Hepatic stellate cell (primary cell): ENCODE measurements at places on chromosomes 2 and 18.

GRCh38 chr18:49811151-49811938, 2.0 kb downstream of the ACAA2 start:
- DNase-seq = no peak

GRCh38 chr2:111705239-111705638, 178.8 kb downstream of the ANAPC1 start:
- DNase-seq = no peak

DNA sequence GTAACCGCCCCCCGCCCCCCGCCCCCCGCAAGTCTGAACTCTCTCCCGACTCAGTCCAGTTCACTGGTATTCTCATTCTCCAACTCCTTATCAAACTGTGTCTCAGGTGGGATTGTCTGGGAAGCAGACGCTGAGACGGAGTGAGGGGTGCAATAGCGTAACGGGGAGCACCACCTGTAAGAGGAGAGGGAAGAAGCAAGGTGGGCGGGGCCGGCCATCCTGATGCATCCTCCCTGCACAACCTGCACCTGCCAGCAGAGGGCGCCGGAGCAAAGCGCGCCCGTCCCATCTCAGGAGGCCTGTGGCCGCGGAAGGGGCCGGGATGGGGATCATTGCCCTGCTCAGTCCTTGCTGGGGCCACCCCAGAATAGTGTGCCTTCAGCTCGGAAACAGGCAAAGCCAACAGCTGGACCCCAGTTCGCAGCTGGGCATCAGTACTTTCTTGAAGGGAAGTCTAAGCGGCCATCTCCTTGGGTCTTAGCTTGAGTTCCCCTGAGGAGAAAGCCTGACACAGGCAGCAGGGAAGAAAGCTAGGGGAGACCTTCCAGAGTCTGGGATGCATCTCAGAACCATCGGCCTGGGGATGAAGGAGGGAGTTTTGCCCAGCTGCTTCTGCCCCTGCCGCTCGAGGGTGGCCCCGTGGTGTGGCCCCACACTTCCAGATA, 208.0 kb downstream of the TFCP2L1 start:
- DNase-seq = no peak

GRCh38 chr2:104855221-104856085, 1.5 kb downstream of the POU3F3 start:
- no peak for DNase-seq

GRCh38 chr18:43159926-43160325, 44.4 kb upstream of the RIT2 start:
- no peak for DNase-seq

- DNase-seq = no peak
Measured at GRCh38 chr2:186852508-186852907, 3.5 kb upstream of the ZSWIM2 start.

GRCh38 chr2:70480468-70480867, 73.2 kb downstream of the TGFA start:
- no peak for DNase-seq

DNA sequence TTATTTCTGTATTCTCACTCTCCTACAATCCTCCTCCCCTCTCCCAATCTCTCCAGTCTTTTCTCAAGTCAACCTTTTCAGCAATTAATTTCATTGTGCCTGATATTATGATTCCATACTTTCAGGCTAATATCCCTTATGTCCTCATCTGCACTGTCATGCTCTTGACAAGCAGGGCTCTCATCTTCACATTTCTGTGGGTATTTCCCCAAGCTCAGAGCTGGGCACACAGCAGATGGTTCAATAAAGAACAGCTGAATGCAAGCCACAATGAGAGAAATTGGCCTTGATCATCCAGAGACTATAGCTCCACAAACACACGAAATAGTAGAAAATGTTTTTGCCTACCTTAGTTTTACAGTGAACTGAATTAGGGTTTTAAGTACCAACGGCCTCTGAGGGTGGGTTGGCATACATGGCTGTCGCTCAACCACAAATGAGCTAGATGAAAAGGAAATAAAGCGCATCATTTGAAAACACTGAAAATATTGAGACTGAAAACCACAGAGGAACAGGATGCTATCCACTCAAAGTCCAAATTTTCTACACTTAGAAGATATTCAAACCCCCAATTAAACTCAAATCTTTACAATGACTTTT, 47.5 kb upstream of the STAT1 start:
- no peak for DNase-seq

- DNase-seq = no peak
Measured at GRCh38 chr2:38284971-38285370, 92.1 kb downstream of the ATL2 start.

- no peak for DNase-seq
Measured at GRCh38 chr18:37742436-37742835, 176.8 kb upstream of the CELF4 start.

GRCh38 chr2:200431996-200432705, 77.7 kb downstream of the KCTD18 start:
- DNase-seq = no peak

DNA sequence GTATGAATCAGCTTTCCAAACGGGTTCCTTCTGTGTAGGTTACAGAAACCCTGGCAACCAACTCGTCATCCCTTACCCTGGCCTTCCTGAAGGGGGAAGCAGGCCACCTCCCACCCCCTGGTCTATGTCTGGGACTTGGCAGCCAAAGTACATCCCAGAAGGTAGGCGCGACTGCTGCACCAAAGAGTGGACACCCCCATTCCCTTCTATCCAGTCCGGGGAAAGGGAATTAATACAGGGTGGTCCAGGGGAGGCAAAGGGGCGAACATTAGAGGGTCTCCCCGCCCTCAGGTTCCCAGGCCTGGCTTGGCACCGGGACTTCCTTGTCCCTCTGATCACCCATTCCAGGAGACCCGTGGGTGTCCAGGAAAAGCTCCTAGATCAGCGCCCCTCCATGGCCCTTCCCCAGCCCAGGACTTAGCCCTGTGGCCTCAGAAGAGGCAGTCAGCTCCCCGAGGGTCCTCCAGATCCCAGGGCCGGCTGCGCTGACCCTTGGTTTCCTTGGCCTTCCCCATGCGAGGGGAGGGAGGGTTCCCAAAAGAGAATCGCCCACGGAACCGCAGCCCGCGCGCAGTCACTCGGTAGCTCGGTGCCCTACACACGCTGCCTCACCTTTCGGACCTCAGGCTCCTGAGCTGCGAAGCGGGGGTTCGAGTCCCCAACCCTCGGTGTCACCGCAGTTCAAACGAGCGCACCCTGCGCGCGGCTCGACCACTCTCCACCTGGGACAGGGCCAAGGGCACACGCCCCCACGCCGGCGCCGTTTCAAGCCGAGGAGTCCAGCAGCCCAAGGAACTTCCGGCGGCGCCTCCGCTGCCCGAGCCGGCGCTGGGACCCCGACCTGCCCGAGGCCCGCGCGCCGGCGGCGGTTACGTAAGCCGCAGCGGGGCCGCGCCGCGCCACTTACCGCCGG, at the start of gene PER2:
Gene PER2, minus strand, starts transcription at position 874 of the 913 bp plus-strand sequence. CDS start 10,674 bp downstream, outside the sequence.
- peak; percentile 90 for DNase-seq

DNA sequence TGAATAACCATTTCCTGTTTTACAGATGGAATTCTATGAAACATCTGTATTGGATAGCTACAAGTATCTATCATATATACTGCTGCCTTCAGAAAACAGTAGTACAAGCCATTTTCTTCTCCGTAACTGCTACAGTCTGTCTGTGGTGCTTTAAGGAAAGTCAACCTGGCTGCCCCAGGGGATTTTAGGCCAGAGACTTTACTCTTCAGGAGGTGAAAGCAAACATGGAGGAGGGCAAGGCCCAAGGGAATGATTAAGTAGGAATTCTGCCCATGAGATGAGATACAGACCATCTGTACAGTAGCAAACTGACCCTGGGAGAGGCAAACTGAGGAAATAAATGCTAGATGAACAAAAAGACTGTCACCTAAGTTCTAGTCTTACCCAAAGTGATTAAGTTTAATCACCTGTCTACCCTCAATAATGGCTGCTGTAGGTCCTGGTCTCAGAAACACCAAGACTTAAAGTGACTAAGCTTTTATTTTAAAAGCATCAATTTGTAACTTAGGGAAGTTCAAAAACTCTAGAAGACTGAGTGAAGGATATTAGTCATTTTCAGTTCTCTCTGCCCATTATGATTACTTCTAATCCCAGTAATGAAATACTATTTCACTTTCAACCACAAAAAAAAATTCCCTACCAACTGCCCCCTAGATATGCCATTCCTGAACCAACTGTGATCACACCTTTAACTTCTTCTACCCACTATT, 14.8 kb downstream of the MBD2 start:
- DNase-seq = no peak

- DNase-seq = peak; percentile 86
Measured at GRCh38 chr2:62266433-62267038, 70.6 kb downstream of the B3GNT2 start.

DNA sequence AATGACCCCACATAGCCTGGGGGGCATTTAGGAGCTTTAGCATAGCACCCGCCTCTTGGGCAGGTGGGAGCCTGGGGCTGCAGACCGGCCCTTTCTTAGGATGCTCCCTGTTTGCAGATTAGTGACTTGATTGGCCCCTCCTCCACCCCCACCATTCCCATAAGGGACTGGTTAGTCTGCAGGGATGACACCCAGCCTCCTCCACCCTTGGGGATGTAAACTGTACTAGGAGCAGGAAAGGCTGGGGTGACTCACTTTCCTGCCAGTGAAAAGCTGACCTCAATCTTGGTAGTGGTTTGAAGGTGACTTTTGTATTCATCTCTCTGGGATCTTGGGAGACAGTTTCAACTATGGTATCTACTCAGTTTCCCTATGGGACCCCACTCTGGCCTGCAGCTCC, 24.2 kb downstream of the CTIF start:
- DNase-seq = peak; percentile 83

- no peak for DNase-seq
Measured at GRCh38 chr2:37826611-37827010, 98.5 kb upstream of the RMDN2 start.

DNA sequence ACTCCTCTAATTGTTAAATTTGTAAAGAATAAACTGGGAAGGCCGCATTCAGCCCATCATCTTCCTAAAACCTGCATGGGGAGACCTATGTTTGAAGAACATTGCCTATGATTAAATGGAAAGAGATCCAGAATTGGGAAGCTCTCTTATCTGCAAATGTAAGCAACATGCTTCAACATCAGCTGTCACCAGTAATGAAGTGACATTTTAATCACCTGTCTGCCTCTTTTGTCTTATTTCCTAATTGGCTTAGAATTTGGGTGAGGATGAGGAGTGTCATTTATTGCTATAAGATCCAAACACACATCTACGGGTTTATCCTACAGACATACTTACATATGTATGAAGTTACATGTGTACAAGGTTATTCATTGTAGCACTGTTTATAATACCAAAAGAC, 26.0 kb upstream of the SSB start:
- DNase-seq = no peak

- no peak for DNase-seq
Measured at GRCh38 chr2:152456262-152456661, 121.3 kb downstream of the FMNL2 start.

- DNase-seq = peak; percentile 97
Measured at GRCh38 chr2:113240915-113241911, 37.5 kb downstream of the PAX8 start.

DNA sequence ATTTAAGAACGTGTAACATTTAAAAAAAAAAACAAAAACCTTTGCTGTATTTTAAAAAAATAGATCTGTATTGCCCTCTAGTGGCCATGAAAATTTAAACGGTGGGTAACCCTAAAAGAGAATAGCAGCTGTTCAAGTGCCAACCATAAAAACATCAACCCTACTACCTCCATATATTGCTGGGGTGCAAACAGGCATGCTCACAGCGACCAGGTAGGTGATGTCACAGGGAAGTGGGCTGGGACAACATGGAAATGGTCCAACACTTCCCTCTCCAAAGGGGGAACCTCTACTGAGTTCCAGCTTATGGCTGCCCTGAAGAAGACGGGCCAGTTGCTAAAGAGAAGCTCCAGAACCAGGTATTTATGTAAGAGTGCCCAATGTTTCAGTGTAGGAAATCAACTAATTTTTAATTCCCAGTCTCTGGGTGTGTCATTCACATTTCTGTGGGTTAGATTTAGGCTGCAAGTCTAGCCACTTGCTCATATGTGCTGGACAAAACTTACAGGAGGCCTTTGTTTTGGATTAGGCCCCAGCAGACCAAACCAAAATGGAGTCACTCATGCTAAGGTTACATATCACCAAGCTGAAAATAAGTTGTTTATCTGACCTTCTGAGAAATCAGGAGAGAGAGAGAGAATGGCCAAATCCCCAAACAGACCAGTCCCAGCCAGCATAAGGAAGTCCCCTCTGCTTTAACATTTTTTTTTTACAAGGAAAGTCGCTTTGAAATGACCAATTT, 54.5 kb downstream of the SKA1 start:
- peak; percentile 9 for DNase-seq

GRCh38 chr2:46369783-46370182, 72.6 kb downstream of the EPAS1 start:
- DNase-seq = no peak

DNA sequence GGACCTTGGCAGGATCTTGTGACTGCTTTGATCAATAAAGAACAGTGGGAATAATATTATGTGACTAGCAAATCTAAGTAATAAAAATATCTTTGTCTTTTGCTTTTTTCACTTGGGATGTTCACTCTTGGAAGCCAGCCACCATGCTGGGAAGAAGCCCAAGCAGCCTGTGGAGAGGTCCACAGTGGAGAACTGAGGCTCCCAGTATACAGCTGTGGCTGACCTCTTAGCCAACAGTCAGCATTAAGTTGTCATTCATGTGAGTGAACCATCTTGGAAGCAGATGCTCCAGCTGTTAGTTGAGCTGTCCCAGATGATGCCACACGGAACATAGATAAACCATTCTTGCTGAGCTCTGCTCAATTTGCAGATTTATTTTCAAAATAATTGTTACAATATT, 160.0 kb downstream of the OSR1 start:
- no peak for DNase-seq

GRCh38 chr18:24949908-24950307, 402.1 kb downstream of the ZNF521 start:
- no peak for DNase-seq

DNA sequence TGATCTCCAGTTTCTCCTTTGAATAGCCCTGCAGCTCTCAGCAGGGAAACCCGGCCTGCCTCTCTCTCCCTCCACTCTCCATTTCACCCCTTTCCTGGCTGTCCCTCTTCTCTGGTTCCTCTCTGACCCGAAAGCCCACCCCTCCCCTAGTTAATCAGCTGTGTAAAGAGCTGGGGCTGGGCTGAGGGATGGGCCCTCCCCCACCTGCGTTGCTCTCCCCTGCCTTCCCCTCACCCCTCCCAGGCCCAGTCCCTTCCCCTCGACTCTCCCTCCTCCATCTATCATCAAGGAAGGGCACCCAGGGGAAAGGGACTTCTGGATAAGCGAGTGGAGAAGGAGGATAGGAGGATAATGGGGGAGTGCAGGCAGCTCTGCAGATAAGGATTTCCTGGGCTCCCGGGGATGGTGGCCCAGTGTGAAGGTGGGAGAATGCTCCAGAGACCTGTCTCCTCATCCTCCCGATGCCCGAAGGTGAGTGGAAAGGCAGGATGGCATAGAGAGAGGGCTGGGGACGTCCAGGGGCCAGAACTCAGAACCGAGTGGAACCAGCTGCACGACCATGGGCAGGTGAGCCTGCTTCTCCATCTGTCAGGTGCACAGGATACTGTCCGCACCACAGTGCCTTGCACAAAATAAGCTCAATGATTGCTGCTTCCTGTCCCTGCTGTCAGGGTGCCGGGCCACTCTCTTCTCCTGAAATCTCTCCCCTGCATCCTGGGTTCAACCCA, 12.0 kb downstream of the SLC30A3 start:
- DNase-seq = no peak

- DNase-seq = no peak
Measured at GRCh38 chr2:216765761-216766262, 70.5 kb upstream of the IGFBP5 start.

- DNase-seq = peak; percentile 25
Measured at GRCh38 chr2:31523871-31524492, 56.8 kb downstream of the SRD5A2 start.
